T-helper 17 cell (primary cell): ENCODE measurements at places on chromosomes 11 and 22.

DNA sequence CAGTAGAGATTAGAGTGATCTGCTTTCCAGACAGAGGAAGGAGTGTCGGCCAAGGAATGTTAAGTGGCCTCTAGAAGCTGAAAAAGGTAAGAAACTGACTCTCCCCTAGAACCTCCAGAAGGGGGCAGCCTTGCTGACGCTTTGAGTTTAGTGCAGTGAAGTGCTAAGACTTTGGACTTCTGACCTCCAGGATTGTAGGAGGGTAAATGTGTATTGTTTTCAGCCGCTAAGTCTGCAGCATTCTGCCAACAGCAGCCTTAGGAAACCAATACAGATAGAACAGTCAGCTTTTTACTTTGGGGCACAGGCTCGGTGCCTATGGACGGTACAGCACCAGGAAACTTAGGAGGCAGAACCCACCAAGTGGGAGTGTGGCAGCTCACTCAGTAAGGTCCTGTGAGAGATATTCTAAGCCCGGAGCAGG is 3.6 kb upstream of the TBC1D22A start:
- DNase-seq = no peak

GRCh38 chr11:131370901-131371790 is 731 bp downstream of the NTM start:
- no peak for DNase-seq

- peak; percentile 11 for DNase-seq
Observed at GRCh38 chr11:102287964-102288724, 29.1 kb upstream of the BIRC3 start.

GRCh38 chr22:39405346-39406085 is 5.9 kb downstream of the TAB1 start:
- DNase-seq = no peak

DNA sequence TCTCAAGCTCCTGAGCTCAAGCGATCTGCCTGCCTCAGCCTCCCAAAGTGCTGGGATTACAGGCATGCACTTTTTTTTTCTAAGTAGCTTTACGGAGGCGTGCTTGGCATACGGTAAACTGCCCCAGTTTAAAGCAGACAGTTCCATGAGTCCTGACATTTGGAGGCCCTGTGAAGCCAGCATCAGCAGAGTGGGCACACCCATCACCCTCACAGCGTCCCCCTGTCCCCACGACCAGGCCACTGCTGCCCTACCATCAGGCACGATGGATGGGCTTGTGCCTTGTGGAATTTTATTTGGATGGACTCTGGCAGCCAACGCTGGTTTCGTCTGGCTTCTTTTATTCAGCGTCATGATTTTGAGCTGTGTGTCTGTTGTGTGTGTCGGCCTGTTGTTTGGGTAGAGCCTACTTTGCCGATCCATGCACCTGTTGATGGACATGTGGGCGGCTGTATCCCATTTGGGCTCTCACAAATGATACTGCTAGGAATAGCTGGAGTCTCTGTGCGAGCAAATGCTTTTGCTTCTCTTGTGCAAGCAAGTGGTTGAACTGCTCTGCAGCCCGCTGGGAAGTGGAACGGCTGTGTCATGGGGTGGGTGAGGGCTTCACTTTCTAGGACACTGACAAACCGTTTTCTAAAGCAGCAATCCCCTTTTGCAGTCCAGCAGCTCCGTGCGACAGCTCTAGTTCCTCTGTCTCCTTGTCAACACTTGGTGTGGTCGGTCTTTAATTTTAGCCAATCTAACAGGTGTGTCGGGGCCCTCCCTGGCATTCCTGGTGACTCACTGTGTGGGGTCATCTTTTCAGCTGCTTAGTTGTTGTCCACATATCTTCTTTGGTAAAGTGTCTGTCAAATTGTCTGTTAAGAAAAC is 23.8 kb downstream of the KCNQ1 start:
- no peak for DNase-seq

DNA sequence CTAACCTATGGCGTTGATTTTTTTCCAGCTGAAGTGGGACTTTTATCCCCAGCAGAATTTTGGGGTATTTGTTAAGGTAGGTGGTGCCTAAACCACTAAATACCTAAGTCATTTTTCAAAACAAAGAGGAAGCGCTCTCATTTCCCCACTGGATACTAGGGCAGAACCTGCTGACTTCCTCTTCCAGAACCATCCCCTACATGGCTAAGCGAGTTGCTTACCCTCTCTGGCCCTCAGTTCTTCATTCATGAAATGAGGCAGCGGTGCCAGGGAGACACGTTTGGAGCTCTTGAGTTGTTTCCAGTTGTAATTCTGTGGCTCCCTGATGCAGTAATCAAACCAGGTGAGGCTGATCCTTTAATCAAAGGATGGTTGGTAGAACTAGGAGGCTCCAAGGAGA is 10.0 kb upstream of the MTMR3 start:
- no peak for DNase-seq

GRCh38 chr22:35229865-35230264 is 27.4 kb upstream of the HMGXB4 start:
- DNase-seq = no peak

- DNase-seq = peak; percentile 55
Observed at GRCh38 chr11:75429902-75430713, 2.9 kb downstream of the KLHL35 start.

DNA sequence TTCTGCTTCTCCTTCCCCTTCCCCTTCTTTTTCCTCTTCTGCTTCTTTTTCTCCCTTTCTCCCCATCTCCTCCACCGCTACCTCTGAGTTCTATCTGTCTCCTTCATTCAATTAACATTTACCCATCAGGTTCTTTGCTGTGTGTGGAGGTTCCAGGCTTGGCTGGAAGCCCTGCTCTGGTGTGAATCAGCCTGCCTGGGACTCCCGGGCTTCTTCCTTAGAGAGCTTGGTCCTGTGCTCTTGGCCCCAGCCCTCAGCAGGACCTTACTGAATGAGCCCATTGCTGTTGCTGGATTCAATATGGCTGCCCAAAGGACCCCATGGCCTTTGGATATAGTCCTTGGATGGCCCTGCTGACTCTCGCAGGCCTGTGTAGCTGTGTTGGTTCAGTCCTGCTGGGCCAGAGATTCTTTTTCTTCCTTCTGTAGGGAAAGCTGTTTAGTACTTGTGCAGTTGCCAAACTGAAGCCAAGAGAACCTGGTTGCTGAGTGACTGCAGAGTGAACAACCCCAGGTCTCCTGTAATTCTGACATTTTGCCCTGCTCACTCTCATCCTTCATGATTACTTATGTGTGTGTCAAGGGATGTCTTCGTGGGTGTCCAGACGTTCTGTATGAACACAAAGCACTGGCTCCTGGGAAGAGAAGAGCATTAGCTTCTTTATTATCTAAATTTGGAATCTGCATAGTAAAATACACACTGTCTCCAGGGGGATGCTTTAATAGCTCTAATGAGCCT is 81.0 kb upstream of the ZBED5 start:
- DNase-seq = no peak

GRCh38 chr11:74604311-74604710 is 11.9 kb downstream of the POLD3 start:
- no peak for DNase-seq

DNA sequence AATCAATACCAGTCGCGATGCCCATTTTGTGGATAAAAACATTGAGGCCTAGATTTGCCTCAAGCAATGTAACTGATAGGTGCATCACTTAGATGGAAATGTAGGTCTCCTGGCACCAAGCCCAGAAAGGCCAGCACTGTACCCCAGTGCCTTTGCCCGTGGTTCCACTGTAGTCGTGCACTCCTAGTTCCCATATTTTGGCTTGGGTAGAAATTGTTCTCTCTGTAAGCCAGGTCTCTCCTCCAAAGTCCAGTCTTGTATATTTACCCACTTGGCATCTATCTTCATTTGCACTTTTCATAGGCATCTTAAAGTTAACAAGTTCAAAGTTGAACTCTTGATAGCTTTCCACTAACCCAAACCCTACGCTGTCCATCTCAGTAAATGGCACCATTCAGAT is 41.6 kb upstream of the DMC1 start:
- DNase-seq = no peak

DNA sequence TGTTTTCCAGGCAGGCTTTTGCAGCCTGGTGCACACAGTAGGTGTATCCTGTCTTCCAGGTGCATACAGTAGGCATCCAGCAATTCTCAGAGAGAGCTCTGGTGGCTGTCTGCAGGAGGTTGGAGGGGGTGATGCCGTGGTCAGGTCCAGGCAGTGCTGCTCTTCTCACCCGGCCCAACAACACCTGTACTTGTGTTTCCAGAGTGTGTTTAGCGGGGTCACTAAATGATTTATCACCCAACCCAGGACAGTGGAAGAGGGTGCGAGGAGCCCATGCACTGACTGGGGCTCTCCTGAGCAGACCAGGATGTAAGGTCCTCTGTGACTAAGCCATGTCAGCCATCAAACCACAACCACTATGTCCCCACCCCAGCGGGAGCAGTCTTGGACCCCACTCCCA is 18.6 kb upstream of the FGF3 start:
- no peak for DNase-seq

GRCh38 chr11:109343242-109343641 is 78.7 kb upstream of the C11orf87 start:
- no peak for DNase-seq

DNA sequence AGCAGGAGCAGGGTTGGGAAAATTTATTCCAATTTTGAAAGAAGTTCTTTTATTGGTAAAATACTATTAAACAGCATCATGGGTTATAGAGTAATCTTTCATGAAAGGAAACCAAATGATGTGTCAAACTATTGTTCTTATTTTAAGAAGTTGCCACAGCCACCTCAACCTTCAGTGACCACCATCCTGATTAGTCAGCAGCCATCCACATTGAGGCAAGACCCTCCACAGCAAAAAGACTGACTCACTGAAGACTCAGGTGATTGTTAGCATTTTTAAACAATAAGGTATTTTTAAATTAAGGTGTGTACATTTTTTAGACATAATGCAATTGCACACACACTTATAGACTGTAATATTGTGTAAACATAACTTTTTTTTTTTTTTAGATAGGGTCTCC is 3.7 kb upstream of the HEPHL1 start:
- no peak for DNase-seq

- DNase-seq = no peak
Observed at GRCh38 chr11:110892741-110893285, 180.6 kb upstream of the ARHGAP20 start.

DNA sequence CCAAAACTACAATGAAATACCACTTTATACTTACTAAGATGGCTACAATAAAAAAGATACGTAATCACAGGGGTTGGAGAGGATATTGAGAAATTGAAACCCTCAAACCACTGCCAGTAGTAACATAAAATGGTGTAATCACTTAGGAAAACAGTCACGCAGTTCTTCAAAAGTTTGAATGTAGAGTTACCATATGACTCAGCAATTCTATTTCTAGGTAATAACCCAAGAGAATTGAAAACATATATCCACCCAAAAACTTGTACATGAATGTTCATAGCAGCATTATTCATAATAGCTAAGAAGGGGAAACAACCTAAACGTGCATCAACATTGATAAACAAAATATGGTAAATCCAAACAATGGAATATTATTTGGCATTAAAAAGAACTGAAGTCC is 24.4 kb upstream of the PSMA1 start:
- DNase-seq = no peak

- DNase-seq = no peak
Observed at GRCh38 chr11:127223633-127224032, 223.1 kb upstream of the KIRREL3 start.

GRCh38 chr11:118953265-118953664 is 2.8 kb upstream of the UPK2 start:
- no peak for DNase-seq

DNA sequence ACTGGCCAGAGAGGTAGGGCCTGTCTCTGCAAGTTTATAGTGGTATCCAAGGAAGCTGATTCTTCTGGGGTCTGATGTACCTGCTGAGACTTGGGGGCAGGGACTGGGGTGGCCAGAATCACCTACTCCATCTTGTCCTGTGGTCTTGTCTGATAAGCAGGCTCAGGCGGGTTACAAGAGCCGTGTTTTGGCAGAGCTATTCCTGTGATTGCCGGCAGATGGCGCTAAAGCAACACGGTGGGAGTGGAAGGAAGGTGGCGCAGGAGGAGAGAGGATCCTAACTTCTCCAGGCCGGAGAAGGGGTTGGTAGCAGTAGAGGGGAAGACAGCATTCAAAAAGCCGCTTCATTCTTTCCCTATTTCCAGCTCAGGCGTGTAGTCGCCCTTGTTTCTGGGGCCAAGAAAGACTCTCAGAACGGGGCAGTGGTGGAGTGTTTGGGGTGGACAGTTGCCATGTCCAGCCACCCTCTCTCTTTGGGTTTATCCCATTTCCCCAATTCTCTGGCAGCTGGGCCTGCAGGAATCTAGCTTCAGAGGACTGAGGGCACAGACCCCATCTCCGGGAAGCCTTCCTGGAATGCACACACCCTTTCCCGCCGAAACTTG is 15.1 kb downstream of the CHRM1 start:
- DNase-seq = peak; percentile 62

GRCh38 chr22:31100762-31101525 is 6.4 kb downstream of the SELENOM start:
- no peak for DNase-seq

DNA sequence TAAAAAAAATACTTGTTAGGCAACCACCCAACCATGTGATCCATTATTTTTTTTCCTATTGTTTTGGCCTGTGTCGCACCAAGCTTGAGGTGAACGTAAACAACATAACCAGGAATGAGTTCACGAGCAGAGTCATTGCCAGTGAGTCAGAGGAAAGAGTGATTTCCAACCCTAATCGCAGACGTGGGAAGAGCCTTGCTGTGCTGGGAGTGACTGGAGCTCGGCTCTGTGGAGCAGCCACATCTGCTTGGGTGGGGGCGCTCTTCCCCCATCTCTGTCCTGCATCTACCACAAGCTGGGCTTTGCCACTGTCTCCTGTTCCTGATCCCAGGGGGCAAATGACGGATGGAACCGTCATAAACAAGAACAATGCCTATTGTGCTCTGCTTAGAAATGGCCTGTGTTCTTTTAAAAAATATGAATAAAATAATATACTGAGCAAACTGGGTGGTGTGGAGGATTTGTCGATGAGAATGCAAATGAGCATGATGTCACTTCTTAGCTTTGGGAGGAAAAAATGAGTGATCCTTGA is 210.0 kb downstream of the KIRREL3 start:
- DNase-seq = no peak

GRCh38 chr11:64120951-64121569 is 44.9 kb downstream of the MACROD1 start:
- no peak for DNase-seq

- no peak for DNase-seq
Observed at GRCh38 chr11:78834886-78835285, 260.2 kb upstream of the NARS2 start.

DNA sequence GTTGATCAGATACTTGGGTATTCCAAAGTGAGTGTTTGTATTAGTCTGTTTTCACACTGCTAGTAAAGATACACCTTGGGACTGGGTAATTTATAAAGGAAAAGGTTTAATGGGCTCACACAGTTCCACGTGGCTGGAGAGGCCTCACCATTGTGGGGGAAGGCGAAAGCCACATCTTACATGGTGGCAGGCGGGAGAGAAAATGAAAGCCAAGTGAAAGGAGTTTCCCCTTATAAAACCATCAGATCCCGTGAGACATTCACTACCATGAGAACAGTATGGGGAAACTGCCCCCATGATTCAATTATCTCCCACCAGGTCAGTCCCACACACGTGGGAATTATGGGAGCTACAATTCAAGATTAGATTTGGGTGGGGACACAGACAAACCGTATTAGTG is 7.0 kb downstream of the TIMM10B start:
- DNase-seq = no peak
